ENCODE measurements at places on chromosomes 1 and 21.
A peak's percentile ranks its signal among the peaks of the same experiment; 100 is the strongest.

- DNase-seq: no peak
Measured at GRCh38 chr1:183550915-183551314, 39.3 kb downstream of the NCF2 start.

DNA sequence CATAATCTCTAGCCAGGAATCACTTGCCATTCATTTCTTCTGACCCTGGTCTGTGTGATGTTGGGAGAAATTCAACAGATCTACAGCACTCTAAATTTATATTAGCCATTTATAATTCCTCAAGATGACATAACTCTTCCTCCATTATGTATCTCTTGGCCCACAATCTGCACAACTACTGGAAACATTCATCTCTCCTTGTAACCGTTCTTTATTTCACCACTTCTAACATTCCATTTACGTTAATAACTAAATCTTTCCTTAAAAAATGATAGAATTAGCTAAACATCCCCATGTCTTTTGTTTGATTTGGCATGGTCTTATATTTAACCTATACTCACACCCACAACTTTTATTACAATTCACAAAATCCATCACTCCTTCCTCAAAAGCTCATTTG lies 166.0 kb downstream of the COL11A1 start:
- DNase-seq: no peak

GRCh38 chr1:156157506-156157905 lies 4.1 kb downstream of the SEMA4A start:
- no peak for DNase-seq

GRCh38 chr1:247456914-247457639 lies 827 bp downstream of the OR2B11 start:
- no peak for DNase-seq

DNA sequence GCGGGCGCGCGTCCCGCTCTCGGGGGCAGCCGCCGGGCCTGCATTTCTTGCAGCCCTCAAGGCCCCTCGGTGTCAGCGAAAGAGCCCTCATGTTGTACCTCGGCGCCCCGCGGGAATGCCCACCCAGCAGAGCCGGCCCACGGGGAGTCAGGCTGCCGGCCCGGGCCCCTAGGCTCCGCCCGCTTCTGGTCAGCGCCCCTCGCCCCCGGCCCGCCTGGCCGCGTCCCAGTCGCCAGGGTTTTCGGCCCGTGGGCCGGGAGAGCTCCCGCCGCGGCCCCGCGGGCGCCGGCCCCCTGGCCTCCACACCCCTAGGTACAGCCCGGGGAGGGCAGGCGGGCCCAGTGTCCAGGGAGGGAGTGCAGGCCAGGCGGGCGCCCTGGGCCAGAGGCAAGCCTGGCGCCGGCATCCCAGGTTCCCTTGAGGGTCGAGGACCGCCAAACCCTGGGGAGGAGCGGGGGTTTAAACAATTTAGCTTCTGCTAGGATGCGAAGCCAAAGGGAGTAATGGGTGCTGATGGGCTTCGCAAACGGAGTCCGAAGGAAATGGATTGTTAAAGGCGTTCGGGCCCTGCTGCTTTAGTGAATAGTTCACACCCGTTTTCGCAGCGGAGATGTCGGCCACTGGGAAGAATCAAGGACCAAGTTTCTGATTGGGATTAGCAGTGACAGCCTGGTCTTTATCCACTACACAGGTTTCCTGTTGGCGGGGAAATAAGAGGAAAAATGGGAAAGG lies 486 bp upstream of the KCNA3 start:
- DNase-seq: no peak

DNA sequence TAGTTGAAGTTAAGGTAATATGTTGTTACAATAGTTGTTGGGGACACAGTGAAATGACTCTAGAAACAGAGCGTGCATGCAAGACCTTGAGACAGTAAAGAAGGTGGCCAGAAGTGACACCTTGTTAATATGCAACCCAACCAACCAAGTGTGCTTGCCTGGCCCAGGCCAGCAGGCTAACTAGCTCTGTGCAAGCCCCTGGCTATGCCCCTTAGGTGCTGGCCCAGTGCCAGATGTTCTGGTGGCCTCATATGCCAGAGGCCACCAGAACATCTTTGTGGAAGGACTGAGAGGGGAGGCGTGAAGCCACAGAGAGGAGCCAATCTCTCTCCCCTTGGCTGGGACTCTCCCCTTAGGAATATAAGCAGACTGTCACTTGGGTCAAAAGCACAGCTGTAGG lies 111.2 kb upstream of the JUN start:
- no peak for DNase-seq

- no peak for DNase-seq
Measured at GRCh38 chr1:199877526-199878384, 149.8 kb upstream of the NR5A2 start.

DNA sequence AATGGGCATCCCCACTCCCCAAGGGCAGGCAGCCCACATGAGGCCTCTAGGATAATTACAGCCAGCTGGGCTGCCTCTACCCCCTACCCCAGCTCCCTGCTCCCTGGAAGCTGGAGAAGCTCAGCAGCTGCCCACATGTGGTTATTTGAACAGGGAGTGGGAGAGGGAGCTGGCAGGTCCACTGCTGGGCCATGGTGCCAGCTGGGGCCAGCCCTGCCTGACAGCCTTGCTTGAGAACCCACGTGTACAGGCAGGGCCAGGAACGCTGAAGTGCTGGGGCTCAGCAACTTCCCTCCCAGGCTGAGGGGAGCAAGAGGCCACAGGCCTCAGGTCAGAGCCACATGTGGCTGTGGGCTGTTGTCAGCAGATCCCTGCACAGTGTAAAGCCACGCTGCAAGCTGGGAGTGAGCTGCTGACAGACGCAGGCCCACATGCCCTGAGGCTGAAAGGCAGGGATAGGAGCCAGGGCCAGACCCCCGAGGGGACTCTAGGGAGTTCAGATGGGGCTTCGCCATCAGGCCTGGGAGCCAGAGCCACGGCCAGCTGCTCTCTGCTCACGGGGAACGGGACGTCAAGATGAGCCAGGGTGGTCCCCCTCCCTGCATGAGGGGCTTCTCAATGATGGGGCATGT lies 129.0 kb downstream of the SYF2 start:
- no peak for DNase-seq

GRCh38 chr1:55716151-55716550 lies 501.0 kb upstream of the USP24 start:
- peak; percentile 48 for DNase-seq

- peak; percentile 64 for DNase-seq
Measured at GRCh38 chr1:2534687-2535441, 4.8 kb upstream of the HES5 start.

DNA sequence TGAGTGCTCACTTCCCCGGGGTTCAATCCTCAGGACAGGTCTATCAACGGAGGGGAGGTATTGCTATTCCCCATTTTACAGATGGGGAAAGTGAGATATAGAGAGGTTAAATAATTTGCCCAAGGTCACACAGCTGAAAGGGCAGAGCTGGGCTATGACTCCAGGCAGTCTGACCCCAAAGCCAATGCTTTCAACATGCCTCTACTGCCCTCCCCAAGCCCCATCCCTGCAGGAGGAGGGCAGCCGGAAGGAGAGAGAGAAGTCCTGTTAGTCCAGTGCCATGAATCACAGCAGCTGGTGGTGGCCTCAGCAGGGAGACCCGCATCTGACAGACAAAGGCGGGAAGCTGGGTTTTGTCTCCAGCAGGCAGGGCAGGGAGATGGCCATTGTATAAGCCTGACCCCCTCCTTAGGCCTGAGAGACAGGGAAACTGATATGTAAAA lies 20.0 kb upstream of the CLIC4 start:
- no peak for DNase-seq

DNA sequence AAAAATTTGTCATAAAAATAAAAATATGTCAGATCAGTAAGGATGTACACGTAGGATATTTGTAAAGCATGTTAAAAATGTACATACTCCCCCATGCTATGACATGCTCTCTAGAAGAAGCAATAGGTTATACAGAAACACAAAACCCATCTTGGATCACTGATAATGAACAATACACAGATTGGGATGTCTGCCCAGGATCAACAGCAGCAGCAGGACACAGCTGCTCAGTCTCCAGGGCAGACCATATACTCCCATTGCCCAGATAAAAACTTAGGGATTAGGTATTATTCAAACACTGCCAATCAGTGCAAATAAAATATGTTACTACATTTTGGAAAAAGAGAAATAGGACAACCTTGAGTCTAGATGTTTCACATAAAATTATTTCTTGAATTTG lies 39.0 kb downstream of the DAB1 start:
- DNase-seq: no peak

DNA sequence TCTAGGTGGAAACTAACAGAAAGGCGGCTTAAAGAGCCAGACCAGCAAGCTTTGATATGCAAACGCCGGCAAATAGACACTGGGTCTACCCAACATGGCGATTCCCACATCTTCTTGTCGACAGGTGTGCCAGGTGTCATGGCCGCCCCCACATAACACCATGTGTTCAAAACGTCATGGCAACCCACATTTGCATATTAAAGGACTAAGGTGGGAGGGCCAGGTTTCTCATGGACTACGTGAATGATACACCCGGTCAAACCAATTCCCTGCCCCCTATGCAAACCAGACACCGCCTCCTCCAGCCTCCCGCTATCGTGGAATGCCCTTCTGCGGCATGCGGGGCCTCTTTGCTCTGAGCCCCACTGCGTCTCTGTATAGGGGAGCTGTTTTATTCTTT lies 41.3 kb downstream of the ICOSLG start:
- no peak for DNase-seq

- DNase-seq: no peak
Measured at GRCh38 chr1:100313382-100313781, 38.9 kb upstream of the CDC14A start.

DNA sequence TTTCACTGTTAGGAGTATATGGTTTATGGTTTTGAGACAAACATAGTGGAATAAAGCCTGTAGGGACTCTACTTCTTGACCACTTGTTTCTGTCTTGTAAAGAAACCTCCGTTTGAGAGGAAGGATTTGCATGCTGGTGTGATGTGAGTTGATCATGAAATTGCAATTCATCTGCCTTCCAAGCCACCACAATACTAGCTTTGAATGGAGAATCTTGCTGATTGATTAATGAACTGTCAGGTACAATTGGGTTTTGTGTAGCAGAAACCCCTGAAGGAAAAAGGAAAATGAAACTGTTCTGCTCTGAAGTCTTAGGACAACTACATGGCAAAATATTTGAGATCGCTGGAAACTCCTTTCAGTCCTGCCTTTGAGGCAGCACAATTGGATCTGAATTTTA lies 90.7 kb downstream of the VPS13D start:
- no peak for DNase-seq

- DNase-seq: peak; percentile 90
Measured at GRCh38 chr1:22024485-22025367, 23.3 kb downstream of the CELA3A start.

- DNase-seq: peak; percentile 10
Measured at GRCh38 chr1:207925210-207925609, 14.3 kb upstream of the CD34 start.

GRCh38 chr1:51957618-51958017 lies 32.9 kb downstream of the RAB3B start:
- DNase-seq: no peak

- DNase-seq: no peak
Measured at GRCh38 chr1:27648602-27649305, 13.8 kb upstream of the FGR start.

- peak; percentile 72 for DNase-seq
Measured at GRCh38 chr1:21553116-21553926, 44.1 kb downstream of the ALPL start.

DNA sequence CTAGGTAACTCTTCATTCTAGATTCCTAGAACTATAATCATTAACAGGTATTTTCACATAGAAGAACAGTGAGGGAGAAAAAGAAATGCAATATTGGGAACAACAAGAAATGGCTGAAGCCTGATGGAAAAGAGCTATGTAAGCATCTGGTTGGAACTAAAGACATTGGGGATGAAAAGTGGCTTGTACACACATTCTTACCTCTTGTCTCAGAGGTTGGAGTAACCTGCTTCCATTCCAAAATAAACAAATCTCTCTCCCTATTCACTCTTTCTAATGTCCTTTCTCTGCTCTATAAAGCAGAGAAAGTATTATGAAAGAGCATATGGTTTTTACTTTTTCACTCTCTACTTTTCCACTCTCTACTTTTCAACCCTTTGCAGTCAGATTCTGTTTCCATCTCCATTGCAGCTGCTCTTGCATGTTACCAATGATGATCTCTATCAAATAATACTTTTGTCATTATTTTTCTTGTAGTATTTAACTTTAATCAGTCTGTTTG lies 37.5 kb downstream of the CMPK1 start:
- no peak for DNase-seq

DNA sequence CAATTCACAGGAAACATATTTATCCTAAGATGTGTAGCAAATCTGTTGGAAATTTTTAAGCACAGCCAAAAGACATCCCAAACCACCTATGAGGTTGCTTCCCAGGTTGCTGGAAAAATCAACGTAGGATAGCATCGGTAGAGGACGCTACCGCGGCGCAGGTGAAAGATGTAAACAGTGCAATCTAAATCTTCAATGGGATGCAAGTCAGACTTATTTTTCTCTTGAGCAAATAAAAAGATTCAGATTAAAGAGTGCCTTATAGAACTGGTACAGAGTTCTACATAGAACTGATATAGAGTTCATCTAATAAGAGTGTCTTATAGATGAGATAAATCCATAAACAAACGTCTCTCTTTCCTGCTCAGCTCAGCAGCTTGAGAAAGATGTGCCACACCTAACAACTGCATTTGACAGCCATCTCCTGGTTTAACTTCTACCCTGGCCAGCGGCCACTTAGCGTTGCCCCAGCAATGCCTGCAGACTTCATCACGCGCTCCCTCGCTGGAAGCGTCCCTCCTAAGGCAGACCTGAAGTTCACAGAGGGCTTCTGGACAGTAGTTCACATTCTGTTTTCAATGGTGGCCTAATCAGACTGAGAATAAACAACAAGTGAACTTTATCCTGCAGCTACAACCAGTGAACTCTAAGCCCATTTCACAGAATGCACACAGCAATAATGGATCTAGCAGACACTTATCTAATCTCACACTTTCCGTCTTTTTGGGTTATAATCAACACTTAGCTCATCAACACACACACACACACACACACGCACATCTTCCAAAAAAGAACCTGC lies 164.5 kb downstream of the TOMM20 start:
- DNase-seq: no peak

DNA sequence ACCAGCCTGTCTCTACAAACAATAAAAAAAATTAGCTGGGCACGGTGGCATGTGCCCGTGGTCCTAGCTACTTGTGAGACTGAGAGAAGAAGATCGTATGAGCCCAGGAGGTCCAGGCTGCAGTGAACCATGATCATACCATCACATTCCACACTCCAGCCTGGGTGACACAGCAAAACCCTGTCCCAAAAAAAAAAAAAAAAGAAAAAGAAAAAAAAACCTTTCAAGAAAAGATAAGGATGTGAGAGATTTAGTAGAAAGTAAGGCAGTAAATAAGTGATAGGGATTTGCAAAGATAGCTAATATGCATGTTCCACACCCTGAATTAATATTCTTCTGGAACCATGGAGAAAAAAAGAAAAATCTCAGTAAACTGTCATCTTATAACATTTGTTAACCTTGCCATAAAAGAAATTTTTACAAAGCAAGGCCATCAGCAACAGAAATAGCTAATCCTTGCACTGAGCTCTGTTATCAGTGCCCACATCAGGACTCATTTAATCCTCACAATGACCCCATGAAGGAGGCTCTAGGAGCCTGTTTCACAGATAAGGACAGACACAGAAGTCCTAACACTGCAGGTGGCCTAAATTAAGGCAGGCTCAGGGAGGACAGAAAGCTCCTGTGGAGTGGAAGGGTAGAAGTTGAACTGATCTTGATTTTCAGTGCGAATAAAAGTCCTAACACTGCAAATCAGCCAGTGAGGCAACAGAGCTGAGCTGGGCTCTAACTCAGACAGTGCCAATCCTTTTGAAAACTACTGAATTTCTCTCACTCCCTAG lies 7.6 kb downstream of the GNB1 start:
- no peak for DNase-seq

GRCh38 chr1:42686418-42686817 lies 4.2 kb downstream of the YBX1 start:
- DNase-seq: no peak
